ENCODE measurements at places on chromosomes 4 and X. TPM values are rescaled to one million over a fixed set of nuclear protein-coding genes. Genes with fewer than 3 reads are reported as not detected.

Gene CXCL11
- total RNA-seq = not detected

GRCh38 chr4:83758285-83758684, 222.4 kb downstream of the GPAT3 start:
- DNase-seq = no peak

DNA sequence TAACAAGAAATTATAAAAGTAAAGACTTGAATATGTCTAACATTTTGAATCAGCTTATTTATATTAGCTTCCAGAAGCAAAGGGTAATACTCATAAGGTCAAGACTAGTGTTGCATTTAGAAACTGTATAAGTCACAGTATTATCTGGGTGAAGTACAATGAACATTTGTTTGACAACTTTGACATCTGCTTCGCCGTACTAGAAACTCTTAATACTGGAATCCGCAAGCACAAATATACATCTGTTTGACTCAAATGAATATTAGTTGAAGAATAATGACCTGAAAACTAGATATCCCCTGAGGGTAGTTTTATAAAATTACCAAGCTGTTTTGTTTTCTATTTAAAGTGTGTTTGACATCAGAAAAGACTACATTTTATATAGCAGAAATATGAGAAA, 135.4 kb upstream of the ATOH1 start:
- no peak for DNase-seq

DNA sequence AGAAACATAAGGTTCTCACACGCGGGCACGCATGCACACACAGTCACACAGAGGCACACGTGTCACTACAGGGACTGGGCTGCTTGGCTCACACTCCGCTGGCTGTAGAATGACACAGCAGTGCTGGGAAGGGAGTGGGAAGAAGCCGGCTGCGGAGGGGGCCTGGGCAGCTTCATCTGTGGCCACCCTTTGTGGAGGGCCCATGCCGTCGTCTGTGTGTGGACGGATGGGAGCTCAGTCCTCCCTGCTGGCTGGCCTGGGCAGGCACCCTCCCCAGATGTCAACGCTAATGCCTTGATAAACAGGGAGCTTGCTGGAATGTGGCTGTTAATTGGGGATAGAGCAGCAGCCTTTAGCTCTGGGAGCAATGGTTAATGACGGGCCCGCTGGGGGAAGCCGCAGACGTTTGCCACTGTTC, 621.1 kb downstream of the BCOR start:
- no peak for DNase-seq

DNA sequence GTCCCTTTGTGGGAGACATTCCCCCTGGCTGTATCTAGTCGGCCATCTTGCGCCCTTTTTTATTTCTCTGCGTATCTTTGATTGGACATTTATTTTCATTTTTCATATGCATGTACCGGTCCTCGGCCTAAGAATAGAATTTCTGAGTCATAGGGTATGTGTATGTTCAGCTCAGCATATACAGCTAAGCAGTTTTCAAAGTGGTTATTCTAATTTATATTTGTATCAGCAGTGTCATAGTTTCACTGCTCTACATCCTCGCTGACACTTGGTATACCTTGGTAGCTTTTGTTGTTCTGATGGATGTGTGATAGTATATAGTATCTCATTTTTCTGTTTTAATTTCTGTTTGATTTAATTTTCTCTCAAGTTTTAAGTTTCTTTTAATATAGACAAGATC, 38.7 kb downstream of the BEX3 start:
- no peak for DNase-seq

GRCh38 chr4:35525192-35525978, 718.9 kb downstream of the ARAP2 start:
- DNase-seq = no peak

Gene ARHGEF38
- total RNA-seq = not detected

DNA sequence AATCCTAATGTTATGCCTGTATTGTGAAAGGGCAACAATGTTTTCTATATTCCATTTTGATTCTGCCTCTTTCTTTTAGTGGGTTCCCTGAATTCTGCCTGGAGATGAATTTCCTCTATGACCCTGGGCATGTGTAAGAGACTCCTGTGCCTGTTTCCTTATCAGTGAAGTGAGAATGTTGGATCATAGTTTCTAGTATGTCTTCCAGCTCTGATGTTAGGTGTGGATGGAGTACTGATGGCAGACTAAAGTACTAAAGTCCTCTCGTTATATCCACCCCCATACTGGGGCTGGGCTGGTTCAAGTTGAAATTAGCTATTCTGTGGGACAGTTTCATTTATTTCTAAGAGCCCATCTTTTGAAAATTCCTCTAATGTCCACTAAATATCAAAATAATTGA, 29.6 kb downstream of the PLAC1 start:
- DNase-seq = no peak

GRCh38 chrX:56726605-56727004, 2.4 kb upstream of the NBDY start:
- DNase-seq = peak; percentile 72

- no peak for DNase-seq
Observed at GRCh38 chr4:40269133-40269532, 66.0 kb upstream of the CHRNA9 start.

DNA sequence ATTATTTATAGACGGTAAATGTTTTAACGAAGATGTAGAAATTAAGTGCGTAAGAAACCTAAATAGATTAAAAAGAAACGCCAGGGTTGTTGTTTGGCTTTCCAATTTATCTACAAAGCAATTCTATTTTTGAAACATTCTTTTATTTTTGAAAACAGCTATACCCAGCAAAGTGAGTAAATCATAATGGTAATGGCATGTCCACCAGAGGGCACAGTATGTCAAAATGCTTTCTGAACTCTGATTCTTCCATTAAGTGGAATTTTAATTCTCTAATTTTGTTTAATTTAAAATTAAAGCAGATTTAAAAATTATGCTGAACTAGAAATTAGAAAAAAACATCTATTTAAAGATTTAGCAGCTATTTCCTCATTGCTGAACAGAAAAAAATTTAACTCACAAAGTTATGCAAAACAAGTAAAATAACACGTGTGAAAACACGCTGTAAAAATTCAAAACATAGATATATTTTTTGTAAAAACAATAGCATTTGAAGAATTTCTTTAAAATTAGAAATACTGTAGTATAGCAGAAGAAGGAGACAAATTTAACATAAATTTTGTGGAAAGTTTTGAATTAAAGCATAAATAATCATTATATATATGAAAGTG, 26.5 kb downstream of the RASSF6 start:
- peak; percentile 66 for DNase-seq

Gene HTN1
- total RNA-seq = not detected

GRCh38 chr4:138112389-138112788, 129.8 kb downstream of the SLC7A11 start:
- no peak for DNase-seq

GRCh38 chr4:93779228-93779627, 49.3 kb upstream of the ATOH1 start:
- DNase-seq = no peak

GRCh38 chr4:95524184-95524583, 24.6 kb downstream of the UNC5C start:
- DNase-seq = no peak

- peak; percentile 74 for DNase-seq
Observed at GRCh38 chrX:11557120-11557519, 108.6 kb downstream of the ARHGAP6 start.

GRCh38 chr4:7879127-7879526, 60.5 kb downstream of the AFAP1 start:
- DNase-seq = no peak

GRCh38 chrX:130523460-130524394, 121.9 kb downstream of the RBMX2 start:
- no peak for DNase-seq

- no peak for DNase-seq
Observed at GRCh38 chr4:75031775-75032174, 98.9 kb downstream of the PARM1 start.
